ENCODE measurements at places on chromosomes 12 and 14.

DNA sequence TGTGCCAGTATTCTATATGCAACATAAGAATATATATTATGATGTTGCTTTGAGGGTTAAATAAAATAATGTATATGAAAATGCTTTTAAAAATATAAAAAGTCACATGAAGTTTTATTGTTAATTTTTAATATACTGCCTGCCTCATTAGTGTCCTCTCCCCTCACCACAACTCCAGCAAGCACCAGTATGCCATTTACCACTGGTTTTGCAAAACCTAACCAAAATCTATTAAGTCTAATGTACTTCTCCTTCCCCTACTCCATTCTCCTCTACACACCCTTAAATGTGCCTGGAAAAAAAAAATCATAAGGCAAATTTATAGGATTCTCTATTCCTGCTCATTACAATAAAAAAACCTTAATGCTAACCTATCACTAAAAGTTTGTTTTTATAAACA is 24.0 kb upstream of the GNG2 start:
- no peak for DNase-seq

- no peak for DNase-seq
Observed at GRCh38 chr12:120227233-120228040, 26.5 kb upstream of the RPLP0 start.

- no peak for DNase-seq
Observed at GRCh38 chr12:132018193-132018916, 68.6 kb downstream of the EP400 start.

DNA sequence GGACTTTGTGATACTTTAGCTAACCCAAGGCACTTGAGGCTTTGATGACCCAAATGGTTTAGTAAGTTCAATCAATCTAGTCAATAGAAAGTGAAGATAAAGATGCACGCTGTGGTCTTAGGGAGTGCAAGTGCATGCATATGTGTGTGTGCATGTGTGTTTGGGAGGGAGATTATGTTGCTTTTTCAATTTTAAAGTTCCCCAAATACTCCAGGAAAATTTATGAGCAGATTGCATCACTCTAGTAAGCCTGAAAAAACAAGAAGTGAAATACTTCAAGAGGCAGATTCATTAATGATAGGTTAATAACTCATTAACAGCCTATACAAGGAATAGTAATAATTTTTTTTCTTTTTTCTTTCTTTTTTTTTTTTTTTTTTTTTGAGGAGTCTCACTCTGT is 12.4 kb upstream of the SIX1 start:
- no peak for DNase-seq

DNA sequence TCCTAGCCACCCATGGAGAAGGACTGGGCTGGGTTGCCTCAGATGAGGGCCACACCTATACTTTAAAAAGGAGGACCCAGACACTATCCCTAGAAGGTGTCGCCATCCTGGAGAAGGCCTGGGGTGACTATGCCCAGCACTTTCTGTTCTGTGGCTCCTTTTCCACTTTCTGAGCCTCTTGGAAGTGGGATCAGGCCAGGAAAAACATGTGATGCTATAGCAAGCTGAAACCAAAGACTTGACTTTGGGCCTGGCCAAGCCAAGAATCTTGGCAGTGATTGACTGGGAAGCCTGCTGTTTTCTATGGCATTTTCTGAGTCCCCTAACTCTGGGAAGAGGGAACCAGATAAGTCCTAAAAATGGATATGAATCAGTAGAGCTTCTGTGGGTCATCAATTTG is 332.3 kb downstream of the ZFP36L1 start:
- DNase-seq: no peak

DNA sequence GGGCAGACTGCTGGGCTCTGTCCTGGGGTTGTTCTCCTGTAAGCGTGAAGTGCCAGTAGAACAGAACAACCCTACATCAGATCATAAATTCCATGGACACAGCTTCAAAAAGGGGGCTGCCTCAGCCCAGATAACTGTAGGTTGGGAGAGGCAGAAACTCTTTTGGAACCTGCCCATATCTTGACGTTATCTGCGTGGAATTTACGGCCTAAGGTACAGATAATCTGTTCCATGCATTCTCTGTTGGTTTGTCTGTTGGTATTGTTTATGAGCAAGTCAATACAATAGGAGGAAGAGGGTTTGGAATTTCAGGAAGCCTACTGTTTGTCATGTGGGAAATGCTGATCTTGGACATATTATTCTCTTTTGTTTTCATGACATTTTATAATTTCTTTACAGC is 36.7 kb downstream of the SLC25A47 start:
- no peak for DNase-seq

GRCh38 chr14:47929334-47929733 is 253.9 kb upstream of the MDGA2 start:
- no peak for DNase-seq

DNA sequence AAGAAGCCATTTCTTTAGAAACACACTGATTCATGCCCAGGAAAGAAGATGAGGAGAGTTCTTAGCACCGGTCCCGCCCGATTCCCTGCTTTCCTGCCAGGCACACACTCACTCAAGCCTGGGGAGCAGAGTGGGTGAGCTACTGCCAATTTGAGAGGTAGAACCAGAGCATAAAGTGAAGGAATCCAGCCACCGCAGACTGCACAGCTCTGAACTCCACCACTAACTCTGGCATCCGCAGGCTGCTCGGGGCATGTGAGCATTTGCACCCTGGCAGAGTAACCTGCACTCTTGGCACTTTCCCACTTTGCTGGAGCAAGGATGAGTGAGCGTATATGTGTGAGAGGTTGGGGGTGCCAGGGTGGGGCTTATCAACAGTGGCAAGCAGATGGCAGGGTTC is 4.0 kb upstream of the SYNDIG1L start:
- no peak for DNase-seq

DNA sequence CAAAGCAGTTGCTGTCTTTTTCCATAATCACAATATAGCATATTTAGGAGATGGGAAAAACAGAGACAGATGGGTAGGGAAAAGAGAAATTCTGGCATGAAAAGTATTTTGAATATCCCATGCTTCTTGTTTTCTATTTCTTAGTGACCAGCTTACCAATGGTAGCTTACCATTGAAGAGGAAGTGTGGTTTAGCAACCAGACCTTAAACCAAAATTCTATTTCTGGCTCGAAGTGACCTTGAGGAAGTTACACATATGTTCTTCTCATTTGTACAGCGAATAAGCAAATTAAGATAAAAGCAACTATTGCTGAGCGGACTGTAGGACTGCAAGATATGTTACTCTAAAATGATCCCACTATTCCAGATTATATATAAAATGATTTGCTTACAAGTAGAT is 82.9 kb downstream of the FGD4 start:
- DNase-seq: no peak

DNA sequence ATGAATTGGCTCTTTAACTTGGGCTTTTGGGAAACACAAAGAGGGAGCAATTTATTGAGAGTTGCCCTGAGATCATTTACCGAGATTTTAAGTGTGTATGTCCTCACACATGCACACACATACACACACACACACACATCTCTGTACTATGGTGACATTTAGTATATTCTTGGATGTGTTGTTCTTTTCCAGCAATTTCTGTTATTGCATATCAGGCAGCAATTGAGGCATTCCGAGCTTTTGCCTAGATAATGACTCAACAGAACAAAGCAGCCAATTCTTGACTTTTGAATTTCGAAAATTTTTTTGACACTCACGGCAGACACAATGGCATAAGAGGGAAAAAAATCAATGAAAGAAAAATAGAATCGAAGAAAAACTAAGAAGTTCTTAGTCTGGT is 248.5 kb downstream of the DUSP6 start:
- DNase-seq: no peak

GRCh38 chr12:117441751-117442150 is 80.3 kb upstream of the NOS1 start:
- DNase-seq: no peak

DNA sequence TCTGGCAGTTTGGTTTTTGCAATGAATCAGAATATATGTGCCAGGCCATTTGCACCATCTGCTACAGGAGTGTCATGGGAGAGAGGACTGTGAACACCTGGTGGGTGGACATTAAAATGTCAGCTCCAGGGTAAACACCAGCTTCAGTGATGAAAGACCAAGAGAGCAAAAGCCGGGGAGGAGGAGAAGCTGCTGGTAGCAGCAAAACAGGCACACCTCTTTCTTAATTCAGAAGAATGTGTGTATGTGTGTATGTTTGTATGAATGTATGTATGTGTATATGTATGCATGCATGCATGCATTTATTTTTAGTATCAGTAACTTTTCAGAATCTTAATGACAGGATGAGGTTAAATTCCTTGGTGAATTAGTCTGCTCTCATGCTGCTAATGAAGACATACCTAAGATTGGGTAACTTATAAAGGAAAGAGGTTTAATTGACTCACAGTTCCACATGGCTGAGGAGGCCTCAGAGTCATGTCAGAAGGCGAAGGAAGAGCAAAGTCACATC is 357.4 kb upstream of the PRICKLE1 start:
- no peak for DNase-seq

DNA sequence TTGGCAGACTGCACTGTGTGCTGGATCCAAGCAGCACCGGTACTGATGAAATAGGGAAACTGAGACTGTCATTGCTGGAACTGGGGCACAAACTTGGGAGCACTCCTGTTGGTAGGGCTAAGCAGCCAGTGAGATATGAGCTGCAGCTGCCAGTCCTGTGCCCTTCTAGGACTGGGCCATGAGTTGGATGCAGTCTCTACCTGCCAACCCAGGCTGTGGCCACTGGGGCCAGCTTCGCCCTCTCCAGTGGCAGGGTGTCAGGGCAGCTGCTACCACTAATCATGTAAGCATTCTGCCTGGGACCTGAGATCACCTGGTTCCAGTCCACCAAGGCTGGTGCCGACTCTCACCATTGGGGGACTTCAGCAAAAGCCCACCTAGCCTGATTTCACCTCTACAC is 121.1 kb downstream of the PAWR start:
- no peak for DNase-seq

DNA sequence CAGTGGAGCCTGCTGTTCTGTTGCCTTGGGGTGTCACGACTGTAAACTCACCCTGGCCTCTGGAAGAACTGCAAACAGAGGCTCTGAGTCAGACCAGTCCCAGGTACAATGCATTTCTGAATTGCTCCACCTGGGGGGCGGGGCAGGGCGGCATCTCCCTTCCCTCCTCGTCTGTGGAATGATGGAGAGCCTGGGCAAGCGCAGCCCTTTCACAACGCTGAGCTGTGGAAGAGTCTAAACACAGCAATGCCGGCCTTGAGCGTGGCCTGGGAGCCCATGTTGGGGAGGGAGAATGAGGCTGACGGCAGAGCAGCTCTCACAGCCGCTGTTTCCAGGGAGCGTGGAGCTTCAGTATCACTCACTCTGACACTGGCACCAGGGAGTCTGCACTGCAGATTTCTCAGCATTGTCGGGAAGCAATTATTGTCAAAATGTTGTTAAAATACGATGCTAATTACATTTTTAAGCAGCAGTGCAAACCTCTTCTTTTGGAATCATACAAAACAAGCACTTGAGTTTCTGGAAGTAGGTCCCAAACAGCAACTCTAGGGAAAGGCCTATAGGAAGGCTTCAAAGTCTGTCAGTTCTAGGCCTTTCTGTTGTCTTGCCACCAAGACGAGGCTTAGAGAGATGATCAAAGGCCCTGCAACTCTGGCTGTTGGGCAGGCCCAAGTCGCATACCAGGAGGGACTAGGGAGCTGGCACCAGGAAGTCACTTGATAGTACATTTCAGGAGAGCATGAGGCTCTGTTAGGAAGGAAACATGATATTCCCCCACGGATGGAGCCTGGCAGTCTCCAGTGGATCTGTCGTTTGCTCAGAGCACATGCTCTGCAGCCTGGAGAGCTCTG is 244.0 kb upstream of the FKBP4 start:
- DNase-seq: no peak

- DNase-seq: no peak
Observed at GRCh38 chr14:79580906-79581305, 630.4 kb downstream of the DIO2 start.

- no peak for DNase-seq
Observed at GRCh38 chr12:14264778-14265177, 100.7 kb upstream of the ATF7IP start.

- DNase-seq: no peak
Observed at GRCh38 chr14:75040507-75040906, 10.8 kb downstream of the MLH3 start.

DNA sequence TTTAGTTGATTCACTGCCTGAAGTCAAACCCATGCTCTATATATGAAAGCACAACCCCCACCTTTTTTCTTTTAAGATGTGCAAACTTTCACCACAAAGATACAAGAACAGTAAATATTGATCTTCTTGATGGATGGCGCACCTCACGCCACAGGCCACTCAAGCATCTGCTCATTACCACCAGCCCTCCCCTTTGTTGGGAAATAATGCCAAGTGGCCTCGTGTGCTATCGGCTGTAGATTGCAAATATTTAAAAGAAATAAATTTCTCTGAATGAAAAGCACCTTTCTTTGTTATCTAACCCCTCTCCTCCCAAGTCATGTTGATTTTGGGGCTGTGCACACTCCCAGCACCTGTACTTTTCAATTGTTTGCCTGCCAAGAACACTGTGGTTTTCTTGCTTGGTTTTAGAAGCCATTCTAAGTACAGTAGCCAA is 122.7 kb downstream of the C12orf42 start:
- DNase-seq: no peak

- no peak for DNase-seq
Observed at GRCh38 chr12:95073698-95074520, 491 bp upstream of the NR2C1 start.

- DNase-seq: peak; percentile 37
Observed at GRCh38 chr14:92759679-92760523, 11.5 kb upstream of the LGMN start.

- no peak for DNase-seq
Observed at GRCh38 chr12:122895320-122895703, 612 bp downstream of the VPS37B start.

DNA sequence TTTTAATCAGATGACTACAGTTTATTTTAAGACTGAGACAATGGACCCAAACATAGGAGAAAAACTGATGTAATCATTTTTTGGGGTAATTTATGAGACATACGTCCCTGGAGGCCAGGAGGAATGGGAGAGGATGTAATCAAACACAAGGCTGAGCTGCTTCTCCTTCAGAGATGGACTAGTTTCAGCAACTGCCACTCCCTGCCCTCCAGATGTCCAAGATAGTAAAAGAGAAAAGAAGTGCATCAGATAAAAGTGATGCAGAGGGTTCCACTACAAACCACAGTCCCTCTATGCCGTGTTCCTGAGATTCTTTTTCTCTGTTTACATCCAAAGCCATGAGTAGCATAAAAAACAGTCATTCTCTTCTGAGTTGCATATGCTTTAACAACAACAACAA is 101.1 kb downstream of the DACT1 start:
- no peak for DNase-seq

DNA sequence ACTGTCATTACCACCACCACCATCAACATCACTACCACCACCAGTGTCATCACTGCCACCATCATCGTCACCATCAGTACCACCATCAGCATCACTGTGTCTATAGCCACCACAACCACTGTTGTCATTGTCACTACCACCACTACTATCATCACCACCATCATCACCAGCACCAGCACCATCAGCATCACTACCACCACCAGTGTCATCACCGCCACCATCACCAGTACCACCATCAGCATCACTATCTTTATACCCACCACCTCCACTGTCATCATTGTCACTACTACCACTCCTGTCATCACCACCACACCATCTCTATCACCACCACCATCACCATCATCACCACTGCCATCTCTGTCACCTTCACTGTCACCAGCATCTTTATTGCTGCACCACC is 60.6 kb downstream of the BEGAIN start:
- DNase-seq: no peak
